ENCODE measurements at places on chromosomes 13 and 19.

DNA sequence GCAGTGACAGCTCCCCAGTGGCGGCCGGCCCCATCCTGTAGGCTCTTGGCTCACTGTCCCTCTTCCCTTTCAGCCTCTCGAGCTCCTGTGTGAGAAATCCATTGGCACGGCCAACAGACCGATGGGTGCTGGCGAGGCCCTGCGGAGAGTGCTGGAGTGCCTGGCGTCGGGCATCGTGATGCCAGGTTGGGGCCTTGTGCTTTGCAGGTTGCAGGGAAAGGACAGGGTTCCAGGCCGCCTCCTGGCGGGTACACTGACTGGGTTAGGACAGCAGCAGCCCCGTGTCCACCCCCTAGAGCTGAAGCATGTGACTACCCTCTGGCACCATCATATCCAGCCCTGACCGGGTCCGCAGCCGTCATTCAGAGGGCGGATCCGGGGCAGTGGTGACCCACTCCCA, 21.5 kb upstream of the QTRT1 start:
- no peak for DNase-seq

- DNase-seq, result no peak
Measured at GRCh38 chr13:48404952-48405351, 8.0 kb downstream of the LPAR6 start.

GRCh38 chr19:49233163-49233562, 75.6 kb downstream of the TRPM4 start:
- no peak for DNase-seq

- no peak for DNase-seq
Measured at GRCh38 chr13:38412266-38412665, 62.6 kb downstream of the UFM1 start.

GRCh38 chr19:19234220-19234816, 22.6 kb downstream of the NCAN start:
- DNase-seq, result no peak

- no peak for DNase-seq
Measured at GRCh38 chr19:8811315-8812172, 20.6 kb downstream of the ZNF558 start.

GRCh38 chr13:49602005-49602404, 16.6 kb upstream of the RCBTB1 start:
- DNase-seq, result no peak

DNA sequence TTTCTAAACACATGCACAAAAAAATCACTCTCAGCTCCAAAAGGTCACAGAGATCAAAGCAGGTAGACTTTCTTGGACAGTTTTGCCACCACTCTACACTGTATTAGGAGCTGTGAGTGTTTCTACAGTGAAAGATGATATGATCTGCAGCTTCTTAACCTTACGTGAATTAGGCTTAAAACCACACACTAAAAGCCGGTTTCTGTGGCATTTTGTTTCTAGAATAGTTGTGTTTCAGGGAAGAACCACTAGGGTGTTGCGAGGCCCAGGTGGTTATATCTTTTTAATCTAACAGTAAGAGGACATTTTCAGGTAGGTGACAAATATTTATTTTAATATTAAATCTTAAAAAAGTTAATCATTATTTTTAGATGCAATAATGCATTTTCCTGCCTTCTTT, 216.4 kb downstream of the KLF5 start:
- no peak for DNase-seq

- DNase-seq, result no peak
Measured at GRCh38 chr13:110132225-110132982, 174.6 kb downstream of the COL4A1 start.

DNA sequence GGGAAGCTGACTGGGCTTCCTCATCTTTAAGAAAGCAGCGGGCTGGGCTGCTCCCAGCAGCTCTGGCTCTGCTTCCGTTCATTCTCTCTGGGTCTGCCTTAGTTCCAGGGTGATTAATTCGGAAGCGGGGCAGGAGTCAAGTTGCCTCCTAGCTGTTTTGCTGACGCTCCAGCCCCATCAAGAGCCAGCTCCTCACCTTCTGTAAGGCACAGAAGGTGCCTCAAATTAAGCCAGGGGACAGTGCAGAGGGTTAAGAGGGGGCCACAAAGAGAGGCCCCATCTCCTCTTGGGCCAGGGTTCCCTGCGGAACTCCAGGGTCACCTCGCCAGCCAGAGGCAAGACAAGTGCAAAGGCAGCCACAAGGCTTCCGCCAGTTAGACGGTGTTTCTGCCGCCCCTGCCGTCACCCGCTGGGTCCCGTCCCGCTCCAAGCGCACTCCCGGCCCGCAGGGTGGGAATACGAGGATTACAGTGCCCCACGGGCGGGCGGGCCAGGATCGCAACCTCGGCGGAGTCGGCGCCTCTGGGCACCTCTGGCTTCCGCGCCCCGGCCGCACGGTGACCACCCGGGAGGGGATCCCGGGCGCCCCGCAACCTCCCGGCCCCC, 508 bp downstream of the SLC15A1 start:
- no peak for DNase-seq

DNA sequence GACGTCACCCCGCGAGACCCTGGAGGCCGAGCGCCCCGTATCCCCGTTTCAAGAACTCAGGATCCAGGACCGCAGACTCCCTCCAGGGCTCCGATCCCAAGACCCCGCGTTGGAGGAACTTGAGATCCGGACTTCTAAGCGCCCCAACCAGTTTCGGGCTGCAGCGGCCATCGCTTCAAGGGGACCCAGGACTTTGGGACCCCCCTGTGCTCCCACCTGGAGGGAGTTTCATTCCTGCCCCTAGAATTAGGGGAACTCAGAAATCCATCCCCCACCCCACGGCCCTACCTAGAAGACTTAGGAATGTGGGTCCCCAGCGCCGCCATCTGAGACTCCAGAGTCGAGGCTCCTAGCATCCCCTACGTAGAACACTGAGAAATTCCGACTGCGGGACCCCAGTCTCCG, 400 bp downstream of the PLEKHG2 start:
- no peak for DNase-seq

DNA sequence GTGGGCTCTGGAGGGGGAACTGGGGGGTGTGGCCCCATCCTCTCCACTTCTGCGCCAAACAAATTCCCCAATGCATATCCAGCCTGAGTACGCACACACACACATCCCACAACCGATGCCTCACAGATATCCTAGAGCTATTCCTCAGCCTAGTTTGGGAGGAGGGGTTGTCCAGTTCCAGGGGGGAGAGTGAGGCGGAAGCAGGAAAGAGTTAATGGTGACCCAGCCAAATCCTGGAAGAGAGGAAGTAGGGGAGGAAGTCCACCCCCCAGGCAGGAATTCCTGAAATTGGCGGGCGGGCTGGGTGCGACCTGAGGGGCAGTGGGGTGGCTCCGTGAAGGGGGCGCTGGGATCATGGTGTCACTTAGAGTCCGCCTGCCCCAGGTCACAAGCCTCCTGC, 897 bp downstream of the GPR4 start:
- DNase-seq, result no peak

- no peak for DNase-seq
Measured at GRCh38 chr13:24168392-24168750, 7.9 kb downstream of the SPATA13 start.

GRCh38 chr13:39417131-39417530, 185.9 kb downstream of the LHFPL6 start:
- DNase-seq, result no peak

DNA sequence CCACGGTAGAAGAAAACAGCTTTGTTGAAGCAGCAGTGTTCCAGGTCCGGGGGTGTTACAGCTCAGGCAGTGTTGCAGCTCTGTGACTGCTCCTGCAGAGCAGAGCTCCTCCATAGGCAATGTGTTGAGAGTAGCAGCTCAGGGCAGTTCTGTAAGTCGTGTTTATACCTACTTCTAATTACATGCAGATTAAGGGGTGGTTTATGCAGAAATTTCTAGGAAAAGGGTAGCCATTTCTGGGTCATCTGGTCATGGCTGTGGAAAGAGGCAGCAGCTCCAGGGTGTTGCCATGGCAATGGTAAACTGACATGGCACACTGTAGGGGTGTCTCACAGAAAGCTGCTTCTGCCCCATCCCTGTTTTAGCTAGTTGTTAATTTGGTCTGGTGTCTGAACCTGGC, 316.4 kb downstream of the GPC5 start:
- no peak for DNase-seq

GRCh38 chr13:53638040-53638439, 609.4 kb downstream of the OLFM4 start:
- DNase-seq, result no peak

DNA sequence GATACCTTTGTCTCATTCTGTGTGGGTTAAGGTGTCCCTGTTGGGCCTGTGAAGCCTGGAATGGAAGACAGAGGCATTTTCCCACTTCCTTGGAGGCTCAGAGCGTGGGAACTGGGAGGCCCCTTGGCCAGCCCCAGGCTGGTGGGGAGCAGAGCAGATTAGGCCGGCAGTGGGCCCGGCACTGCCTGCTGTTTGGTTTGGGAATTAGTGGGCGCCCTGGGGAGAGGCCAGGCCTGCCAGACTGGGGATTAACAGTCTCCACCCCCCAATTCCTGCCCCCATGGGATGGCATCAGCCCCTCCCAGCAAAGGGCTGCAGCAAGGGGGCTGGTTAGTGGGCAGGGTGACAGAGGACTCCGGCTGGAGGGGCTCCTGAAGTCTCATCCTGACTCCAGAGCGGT, 3.1 kb upstream of the BEST2 start:
- no peak for DNase-seq

- DNase-seq, result no peak
Measured at GRCh38 chr13:49633710-49634109, 5.4 kb downstream of the ARL11 start.

GRCh38 chr19:3975637-3976087, 4.8 kb upstream of the DAPK3 start:
- DNase-seq, result no peak

DNA sequence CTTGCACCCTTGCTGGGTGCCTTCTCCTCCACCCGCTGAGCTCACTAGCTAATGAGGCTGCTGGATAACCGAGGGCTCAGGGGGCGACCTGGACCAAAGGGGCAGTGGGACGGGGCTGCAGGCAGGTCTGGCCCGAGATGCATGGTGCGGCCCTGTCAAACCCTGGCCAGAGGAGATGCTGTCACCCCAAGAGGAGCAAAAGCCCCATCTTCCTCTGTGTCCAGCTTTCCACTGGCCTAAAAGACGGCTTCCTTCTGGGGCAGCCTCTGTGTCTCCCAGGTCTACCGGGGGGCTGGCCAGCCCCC, 261.8 kb downstream of the TBC1D4 start:
- peak; percentile 1 for DNase-seq

- DNase-seq, result no peak
Measured at GRCh38 chr19:46866407-46867136, 5.8 kb downstream of the ARHGAP35 start.

GRCh38 chr19:18648973-18649315, 12.1 kb downstream of the KLHL26 start:
- DNase-seq, result no peak

DNA sequence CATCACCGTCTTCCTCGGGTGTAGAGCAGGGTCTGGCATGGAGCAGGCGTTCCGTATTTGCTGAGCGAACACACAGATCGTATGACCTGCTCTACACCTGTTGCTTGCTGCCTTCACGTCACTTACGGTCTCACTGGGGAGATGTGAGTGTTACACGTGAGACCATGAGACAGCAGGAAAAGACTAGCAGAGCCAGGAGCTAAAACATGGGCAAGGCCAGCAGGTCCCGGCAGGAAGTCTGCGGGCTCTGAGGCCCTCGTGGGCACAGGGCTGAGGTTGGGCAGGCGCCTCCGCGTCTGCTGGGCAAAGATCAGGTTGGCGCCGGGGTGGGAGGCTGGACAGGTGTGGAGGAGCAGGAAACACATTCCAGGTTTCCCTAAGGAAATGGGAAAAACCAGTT, 19.7 kb upstream of the GTF3A start:
- no peak for DNase-seq

All from activated gamma-delta T cell (primary cell).